ENCODE measurements at places on chromosomes 7 and 10.

GRCh38 chr10:61919646-61920215 is 18.2 kb downstream of the ARID5B start:
- no peak for DNase-seq

GRCh38 chr7:133973710-133974109 is 153.4 kb upstream of the LRGUK start:
- no peak for DNase-seq

GRCh38 chr7:22640269-22640668 is 86.7 kb upstream of the IL6 start:
- DNase-seq = no peak

DNA sequence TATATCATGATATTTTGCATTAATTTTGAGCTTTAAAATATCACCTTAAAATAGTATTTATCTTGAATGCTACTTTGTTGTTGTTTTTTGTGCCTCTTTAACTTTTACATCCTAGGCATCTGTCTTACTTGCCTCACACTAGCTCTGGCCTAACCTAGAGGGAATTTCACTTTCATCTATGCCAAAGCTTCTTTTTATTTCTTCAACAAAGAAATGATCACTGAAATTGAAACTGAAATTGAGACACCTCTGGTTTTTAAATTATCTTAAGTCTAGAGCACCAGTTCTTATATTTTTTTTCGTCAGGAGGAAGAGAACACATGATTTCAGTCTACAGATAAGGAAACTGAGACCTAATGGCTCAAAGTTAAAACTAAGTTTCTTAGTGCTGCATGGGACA is 3.5 kb upstream of the SCIN start:
- no peak for DNase-seq

DNA sequence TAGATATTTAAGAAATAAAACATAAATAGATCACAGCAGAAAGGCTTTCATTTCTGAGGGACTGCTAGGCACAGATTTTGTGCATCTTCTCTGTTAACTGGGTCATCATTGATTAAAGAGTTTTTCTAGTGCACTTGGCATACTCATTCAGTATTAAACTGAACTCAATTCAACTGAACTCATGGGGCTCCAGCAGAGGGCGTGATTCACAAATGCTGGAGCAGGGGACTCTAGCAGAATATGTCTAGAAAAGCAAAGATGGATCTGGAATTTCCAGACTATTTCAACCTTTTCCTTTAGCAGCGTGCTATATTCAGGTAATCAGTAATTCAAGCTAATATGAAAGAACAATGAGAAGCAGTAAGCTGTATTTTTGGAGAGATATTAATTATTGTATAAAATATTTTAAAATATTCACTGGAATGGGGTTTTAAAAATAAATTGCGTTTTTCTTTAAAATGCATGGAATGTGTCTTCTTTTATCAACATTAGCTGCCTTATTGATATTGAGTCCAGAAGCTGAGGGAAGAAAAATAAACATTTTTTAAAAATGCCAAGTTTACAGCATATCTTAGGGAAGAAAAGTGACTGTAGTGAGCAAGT is 296.8 kb upstream of the CACNA2D1 start:
- DNase-seq = no peak

- no peak for DNase-seq
Observed at GRCh38 chr10:121296881-121297585, 301.2 kb downstream of the FGFR2 start.

GRCh38 chr10:77498210-77498609 is 139.4 kb downstream of the KCNMA1 start:
- DNase-seq = no peak
